ENCODE measurements at places on chromosomes 12 and 14.

DNA sequence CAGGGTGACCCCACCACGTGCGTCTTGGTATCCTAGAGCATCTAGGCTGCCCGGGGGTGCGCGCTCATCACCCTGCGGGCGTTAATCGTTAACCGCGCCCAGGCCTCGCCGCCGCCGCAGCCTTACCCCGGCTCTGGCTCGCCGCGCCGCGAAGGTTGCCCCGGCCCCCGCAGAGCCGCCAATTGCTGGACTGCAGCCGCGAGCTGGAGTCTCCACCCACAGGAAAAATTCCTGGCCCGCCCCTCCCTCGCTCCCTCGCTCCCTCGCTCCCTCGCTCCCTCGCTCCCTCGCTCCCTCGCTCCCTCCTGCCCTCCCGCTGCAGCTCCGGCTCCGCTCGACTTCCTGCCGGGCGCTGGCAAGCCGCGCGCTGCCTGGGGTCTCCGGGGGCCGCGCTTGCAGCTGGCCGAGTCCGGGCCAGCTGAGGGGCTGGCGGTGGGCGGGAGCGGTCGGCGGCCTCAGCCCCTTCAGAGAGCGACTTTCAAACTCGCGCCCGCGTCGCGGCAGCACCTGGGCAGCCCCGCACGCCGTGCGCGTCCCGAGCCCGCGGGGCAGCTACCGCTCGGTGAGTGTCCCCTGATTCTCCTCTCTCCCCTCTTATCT is at the start of gene PLEKHG3:
Gene PLEKHG3, plus strand, starts transcription at position 282 of the 600 bp plus-strand sequence. CDS start 23,208 bp downstream, outside the sequence.
- peak; percentile 76 for DNase-seq

DNA sequence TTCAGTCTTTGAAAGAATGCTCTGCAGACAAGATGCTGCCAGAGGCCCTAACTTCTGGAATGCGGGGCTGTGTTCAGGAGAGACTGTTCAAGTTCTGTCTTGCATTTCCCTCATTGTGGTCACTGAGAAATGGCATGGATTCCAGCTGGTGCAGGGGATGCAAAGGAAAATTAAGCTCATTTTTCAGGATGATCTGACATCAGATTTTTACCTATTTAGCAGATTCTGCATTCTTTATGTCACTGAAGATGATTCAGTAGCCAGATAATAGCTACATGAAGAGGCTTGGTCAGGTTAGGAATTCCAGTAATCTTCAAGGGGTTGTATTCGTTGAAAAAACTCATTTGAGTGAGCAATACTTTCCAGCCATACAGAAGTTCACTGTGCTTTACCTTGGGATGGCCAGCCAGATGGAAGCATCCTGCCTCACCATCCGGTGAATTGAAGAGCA is 16.1 kb upstream of the MFAP5 start:
- DNase-seq = peak; percentile 86

- DNase-seq = peak; percentile 88
These were observed 106.0 kb upstream of the FAR2 start for GRCh38 chr12:29043069-29043468.

DNA sequence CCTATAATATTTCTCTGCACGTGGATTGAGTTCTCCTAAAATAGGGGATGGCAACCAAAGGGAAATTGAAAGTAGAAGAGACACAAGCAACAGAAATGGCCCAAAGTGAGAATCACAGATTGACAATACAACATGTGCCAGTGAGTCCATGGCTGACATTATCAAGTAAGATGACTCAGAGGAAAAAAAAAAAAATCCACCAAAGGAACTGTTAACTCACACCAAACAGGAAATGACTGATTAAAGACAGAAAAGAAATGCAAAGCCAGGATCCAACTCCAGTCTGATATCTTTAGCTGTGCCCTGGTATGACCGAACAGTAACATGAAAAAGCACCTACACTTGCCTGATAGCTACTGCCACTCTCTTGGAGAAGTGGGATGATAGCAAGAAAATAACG is 485.0 kb downstream of the PRKD1 start:
- DNase-seq = peak; percentile 62

DNA sequence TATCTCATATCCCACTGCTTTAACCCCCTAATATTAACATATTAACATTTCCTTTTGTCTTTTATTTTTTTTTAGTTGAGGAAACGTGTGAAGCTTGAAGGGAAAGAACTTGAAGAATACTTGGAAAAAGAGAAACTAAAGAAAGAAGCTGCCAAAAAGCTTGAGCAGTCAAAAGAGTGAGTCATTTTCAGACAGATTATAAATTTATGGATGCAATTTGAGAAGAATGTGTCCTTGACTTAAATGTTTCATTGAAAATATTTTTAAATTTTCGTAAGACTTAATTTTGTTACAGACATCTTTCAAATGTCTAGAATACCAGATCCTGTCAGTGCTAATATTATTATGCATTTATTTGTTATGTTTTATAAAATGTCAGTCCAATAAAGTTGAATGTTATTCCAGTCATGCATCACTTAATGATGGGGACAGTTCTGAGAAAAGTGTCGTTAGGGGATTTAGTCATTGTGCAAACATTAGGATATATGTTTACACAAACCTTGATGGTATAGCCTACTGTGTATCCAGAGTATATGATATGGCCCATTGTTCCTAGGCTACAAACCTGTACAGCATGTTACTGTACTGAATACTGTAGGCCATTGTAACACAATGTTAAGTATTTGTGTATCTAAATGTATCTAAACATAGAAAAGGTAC is 32.6 kb downstream of the CPSF2 start:
- peak; percentile 28 for DNase-seq

All from fibroblast of skin of right quadriceps (primary cell).